Stimulated activated CD8-positive, alpha-beta memory T cell treated with anti-CD3 and anti-CD28 coated beads, Interleukin-15, amount 100 ng/mL, for 24 hours (primary cell): ENCODE measurements at places on chromosomes 1 and 21.

DNA sequence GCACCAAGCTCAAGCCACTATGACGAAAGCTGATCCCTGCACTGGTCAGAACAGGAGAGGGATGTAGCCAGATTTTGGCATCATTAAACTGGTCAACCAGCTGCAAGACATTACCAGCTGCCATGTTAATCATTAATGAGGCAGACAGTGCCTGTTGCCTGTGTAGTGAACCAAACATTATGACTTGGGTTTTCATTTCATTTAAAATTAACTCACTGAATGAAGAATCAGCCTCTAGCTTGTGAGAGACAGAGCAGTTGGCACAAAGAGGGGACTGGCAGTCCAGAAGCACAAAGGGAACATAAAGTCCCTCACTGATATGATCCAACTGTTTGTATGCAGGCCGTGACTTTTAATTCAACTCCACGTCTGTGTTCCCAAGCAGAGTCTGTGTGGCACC lies 318.9 kb downstream of the SEC16B start:
- DNase-seq, result no peak

GRCh38 chr1:110765640-110766335 lies 91.0 kb upstream of the KCNA3 start:
- DNase-seq, result no peak

GRCh38 chr1:212974711-212975110 lies 24.4 kb downstream of the VASH2 start:
- no peak for DNase-seq

DNA sequence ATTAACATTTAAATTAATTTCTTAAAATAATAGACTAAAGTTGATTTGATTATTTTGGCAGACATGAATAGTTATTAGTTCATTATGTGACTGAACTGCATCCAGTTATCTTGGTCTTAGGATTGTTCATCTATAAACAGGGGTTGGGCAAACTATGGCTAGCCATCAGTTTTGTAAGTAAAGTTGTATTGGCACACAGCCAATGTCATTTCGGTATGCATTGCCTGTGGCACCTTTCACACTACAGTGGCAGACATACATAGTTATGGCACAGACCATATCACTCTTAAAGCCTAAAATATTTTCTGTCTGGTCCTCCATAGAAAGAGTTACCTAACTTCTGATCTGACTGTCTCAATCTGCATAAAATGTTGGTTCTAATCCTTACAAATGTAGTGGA lies 27.2 kb downstream of the ADGRL2 start:
- DNase-seq, result no peak

GRCh38 chr1:203926025-203926540 lies 64.7 kb downstream of the SNRPE start:
- DNase-seq, result no peak

GRCh38 chr1:31366796-31367195 lies 6.1 kb downstream of the FABP3 start:
- no peak for DNase-seq

DNA sequence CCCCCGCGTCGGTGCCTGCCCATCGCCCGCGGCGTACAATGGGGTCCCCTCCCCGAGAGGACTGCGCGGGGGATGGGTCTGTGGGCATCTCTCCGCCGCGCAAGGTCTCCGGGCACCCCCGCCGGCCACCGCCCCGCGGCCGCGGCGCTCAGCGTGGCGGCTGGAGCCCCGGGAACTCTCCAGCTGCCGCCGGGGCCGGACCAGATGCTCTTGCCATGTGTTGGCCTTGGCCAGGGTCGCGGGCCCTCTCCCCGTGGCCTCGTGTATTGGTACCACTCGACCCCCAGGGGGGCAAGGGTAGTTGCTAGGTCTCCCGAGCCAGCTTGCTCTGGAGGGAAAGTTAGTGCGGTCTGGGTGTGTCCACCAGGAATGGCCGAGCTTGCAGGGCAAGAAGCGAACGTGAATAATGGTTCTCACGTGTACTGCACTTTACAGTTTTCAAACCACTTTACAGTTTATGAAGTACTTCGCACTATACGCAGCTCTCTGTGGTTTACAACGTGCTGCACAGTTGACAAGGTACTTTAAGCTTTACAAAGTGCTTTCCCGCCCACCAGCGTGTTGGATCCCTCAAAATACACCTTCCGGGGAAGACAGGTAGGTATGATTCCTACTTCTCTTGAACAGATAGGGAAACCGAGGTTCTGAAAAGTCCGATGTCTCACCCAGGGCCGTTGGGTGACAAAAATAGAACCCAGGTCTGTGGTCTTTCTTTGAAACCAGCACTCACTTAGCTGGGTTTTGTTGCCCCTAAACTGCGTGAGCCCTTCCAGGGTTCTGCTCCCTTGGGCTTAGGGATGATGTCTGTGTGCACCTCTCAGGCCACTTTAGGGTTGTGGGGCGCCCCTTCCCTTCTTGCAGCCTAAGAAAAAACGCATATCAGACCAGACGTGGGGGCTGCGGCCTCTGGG lies 1.2 kb downstream of the EPHB2 start:
- DNase-seq, result no peak
